ENCODE measurements at places on chromosomes 12 and 14.

DNA sequence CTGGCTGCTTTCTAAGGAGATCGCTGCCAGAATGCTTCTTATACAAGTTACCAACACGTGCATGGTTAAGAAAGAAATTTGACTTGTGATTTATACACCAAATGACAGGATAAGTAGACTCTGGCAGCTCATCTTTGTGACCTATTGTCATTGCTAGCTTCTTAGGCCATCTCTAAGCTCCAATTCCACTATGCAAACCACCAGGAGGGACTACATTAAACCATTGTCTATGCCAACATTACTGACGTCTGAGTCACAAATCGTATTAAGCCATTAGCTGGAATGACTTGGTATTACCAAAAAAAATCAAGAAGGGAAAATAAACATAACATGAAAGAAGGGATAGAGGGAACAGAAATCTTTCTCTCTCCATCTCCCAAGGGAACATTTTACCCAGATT lies 15.8 kb upstream of the VPS33A start:
- no peak for DNase-seq

GRCh38 chr12:93091886-93092648 lies 163.0 kb upstream of the EEA1 start:
- DNase-seq = no peak

GRCh38 chr14:88049266-88049665 lies 44.3 kb downstream of the GPR65 start:
- no peak for DNase-seq

- DNase-seq = no peak
Measured at GRCh38 chr12:13843841-13844240, 137.6 kb downstream of the GRIN2B start.

GRCh38 chr14:33480887-33481184 lies 470.0 kb downstream of the EGLN3 start:
- no peak for DNase-seq

Measured in CD4-positive, alpha-beta T cell treated with Interleukin-4 for 1 hour (primary cell).